ENCODE measurements at places on chromosomes 1 and 21. TPM values are rescaled to one million over a fixed set of nuclear protein-coding genes. Genes with fewer than 3 reads are reported as not detected.

DNA sequence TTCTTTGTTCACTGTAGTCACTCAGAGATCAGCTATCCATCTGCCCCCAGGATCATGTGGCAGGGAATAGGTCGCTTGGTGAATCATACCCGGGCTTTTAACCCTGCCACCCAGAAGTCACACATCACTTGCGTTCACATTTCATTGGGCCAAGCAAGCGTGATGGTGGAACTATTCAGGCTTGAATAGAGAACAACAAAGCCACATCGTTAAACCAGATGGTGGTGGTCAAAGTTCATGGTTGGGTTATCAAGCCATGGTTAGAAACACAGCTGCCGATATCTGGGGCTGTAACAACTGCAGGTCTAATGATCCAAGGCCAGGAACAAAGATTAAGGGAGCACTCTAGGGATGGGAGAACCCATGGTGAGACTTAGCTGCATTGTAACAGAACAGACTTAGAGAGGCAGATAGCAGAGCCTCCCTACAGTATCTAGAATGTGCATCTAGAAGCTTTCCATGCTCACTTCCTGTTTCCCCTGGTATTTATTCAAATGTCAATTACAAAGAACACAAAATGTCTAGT, 40.0 kb upstream of the PTPRC start:
- DNase-seq = no peak

DNA sequence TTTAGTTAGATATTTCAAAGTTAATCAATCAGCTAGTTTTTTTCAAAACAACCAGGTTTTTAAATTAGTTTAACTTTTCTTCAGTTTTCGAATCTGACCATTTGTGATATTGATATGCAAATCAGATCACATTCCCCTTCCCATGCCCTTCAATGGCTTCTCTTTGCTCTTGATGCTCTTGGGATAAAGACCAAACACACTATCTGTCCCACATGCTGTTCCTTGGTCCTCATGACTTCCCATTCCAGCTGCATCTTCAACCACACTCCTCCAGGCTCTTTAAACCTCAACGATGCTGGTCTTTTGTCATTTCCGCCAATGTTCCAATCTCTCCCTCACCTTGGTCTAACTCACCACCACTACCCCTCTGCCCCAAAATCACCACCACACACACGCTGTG, 285.8 kb downstream of the LMX1A start:
- no peak for DNase-seq

NBPF4 gene
- total RNA-seq = 0.46 TPM

DNA sequence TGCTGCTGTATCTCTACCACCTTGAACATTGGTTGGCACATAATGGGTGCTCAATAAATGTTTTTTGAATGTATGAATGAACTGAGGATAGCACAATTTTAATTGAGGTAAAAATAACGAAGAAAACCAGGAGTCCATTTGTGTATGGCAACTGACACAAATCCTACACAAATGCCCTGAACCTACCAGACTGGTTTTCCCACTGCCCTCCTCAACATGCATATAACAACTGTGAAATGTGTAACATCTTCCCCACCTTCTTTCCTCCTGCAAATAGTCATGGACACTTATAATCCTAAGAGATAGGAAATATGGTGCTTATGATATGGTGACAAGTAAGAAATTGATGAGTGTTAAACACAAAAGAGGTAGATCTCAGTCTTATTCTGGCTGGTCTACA, 9.9 kb upstream of the LMO4 start:
- no peak for DNase-seq

DNA sequence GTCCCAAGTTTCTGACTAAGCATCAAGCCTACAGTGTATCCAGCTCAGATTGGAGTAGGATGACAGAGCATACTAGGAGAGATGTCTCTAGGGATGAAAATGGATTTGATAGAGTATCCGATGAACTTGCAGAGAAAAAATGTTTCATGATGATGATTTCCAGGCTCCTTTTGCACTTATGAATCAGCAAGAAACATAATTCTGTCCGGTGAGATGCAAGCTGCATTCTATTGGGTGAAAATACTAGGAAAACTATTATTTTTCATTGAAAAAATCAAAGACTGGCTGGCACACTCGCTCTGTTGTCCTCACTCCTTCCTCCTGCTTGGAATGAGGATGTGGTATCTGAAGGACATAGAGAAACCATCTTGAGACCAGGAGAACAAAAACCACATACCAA, 35.4 kb upstream of the RAB3GAP2 start:
- DNase-seq = no peak

DNA sequence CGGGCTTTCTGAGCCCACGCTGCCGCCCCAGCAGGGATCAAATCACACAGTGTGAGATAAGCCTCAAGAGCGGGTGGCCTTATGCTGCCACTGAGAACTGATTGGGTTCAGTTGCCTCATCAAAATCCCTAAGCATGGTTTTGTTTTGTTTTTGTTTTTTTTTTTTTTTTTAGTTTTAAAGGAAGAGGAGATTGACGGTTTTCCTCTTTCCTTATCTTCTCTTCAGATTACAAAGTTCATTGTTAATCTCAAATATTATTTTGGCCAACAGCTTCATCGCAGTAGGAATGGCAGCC, 651 bp downstream of the COA6 start:
- no peak for DNase-seq

GRCh38 chr1:242813490-242814091, 289.1 kb upstream of the PLD5 start:
- DNase-seq = no peak

DNA sequence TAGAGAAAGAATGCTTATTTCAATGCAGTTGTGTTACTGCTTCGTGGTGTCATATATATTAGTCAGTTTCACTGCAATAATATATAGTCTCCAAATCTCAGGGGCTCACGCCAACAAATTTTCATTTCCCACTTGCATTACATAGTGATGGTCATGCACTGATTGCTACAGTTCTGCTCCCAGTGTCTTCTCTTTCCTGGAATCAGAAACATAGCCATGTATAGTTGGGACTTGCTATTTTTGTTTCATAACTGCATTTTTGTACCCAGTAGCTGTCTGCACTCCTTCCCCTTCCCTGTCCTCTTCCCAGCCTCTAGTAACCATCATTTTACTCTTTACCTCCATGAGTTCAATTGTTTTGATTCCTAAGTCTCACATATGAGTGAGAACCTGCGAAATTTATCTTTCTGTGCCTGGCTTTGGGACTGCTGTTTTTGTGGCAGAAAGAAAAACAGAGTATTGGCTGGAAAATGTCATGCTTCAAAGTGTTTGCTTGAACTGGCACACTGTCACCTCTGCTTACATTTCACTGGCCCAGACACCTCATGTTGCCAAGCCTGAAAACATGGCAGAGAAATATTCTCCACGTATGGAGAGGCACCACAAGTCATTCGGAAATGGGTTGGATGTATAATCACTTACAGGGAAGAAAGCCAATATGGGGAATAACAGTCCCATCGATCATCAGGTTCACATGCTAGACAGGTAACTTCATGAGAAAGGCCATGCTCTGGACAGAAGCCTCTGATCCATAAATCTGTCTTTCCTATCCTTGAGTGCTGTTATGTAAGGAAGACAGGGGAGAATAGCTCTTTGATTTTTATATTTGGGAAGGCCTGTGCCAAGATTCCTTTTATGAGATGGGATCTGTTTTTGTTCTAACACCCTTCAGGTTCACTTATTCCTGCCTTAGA, 60.4 kb upstream of the BACH1 start:
- no peak for DNase-seq

DNA sequence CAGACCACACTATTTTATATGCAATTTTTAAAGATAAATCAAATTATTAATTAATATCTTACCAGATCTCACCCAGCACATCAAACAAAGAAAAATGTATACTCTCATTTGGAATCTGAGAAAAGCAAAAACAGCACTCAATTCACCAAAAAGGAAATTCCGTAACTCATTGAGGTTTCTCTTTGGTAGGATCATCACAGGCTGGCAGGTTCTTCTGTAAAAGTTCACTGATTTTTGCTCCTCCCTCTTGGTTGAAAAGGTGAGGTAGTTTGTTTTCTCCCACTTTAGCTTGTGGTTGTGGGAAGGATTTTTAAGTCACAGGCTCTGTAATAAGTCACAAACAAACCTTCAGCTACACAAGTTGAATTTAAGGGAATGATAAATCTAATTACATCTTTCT, at the start of gene LIPI:
TSS of gene LIPI (minus strand) at position 218 of the 400 bp plus-strand sequence. CDS start at position 108, 110 bp downstream.
- no peak for DNase-seq

DNA sequence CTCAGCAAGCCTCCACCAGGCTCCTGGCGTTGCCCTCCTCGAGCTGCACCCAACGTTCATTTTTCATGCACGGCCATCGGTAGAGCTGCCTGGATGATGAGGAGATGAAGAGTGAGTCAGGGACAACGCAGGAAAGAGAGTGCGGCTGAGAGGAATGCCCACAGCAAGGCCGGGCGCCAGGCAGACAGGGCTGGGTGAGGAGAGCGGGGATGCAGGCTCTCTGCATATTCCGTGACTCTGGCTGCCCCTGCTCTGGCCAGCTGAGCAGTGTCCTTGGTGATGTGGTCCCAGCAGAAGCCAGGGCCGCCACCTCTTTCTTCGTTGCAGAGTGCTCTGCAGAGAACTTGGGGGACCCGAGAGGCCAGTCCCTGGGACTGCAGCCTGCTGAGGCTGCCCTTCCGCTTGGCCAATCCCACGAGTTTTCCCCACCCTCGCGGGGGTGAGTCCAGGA, 10.8 kb downstream of the UMODL1 start:
- DNase-seq = peak; percentile 88

DNA sequence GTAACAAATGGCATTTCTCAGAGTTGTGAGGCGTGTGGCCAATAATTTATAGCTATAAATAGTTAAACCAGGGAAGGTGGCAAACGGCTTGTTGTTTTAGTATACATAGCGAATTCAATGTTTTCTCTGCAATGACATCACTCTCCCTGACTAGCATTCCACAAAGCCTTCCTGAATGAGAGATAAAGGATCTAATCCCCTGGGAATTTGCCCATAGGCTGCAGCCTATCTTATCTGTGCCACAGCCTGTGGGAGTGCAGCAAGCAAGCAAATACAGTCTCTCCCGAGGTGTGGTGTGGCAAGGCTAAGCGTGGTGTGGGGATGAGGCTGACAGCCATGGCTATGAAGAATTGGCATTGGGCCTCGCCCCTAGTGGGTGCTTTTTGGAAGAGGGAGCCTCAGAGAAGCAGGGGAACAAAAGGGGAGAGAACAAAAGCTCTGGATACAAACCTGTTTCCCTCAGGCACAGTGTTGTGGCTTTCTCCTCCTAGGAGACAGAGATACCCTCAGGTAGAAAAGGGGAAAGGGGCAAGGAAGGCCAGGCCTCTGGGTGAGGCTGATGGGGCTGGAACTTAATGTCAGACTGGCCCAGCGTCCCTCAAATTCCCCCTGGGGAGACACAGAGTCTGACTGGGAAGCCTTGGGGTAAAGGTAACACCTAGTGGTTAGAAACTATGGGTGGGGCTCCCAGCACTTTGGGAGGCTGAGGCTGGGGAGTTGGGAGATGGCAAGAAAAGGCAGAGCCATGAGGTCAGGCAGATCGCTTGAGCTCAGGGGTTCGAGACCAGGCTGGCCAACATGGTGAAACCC, 8.9 kb downstream of the TAGLN2 start:
- peak; percentile 95 for DNase-seq
